ENCODE measurements at places on chromosomes 5 and 9.

GRCh38 chr9:20980832-20981455 is 50.5 kb downstream of the HACD4 start:
- no peak for DNase-seq

DNA sequence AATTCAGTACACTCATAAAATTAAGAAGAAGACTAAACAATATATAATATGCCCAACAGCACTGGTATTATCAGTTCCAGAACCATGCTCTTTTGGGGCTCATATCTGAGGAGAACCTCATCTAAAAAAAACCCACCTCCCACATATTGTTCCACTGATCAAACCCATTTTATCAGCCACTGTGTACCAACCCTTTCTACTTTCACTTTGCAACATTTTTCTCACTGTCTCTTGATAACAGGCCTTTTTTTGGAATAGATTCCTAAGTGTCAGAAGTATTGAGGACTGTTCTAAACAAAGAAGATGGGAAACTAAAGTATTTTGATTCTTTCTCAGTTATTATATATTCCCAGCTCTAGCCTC is 173.2 kb downstream of the GABRB2 start:
- no peak for DNase-seq

GRCh38 chr9:35606138-35606504 is 1.1 kb downstream of the TESK1 start:
- peak; percentile 2 for DNase-seq

- no peak for DNase-seq
Observed at GRCh38 chr5:175417384-175417783, 26.6 kb downstream of the DRD1 start.

DNA sequence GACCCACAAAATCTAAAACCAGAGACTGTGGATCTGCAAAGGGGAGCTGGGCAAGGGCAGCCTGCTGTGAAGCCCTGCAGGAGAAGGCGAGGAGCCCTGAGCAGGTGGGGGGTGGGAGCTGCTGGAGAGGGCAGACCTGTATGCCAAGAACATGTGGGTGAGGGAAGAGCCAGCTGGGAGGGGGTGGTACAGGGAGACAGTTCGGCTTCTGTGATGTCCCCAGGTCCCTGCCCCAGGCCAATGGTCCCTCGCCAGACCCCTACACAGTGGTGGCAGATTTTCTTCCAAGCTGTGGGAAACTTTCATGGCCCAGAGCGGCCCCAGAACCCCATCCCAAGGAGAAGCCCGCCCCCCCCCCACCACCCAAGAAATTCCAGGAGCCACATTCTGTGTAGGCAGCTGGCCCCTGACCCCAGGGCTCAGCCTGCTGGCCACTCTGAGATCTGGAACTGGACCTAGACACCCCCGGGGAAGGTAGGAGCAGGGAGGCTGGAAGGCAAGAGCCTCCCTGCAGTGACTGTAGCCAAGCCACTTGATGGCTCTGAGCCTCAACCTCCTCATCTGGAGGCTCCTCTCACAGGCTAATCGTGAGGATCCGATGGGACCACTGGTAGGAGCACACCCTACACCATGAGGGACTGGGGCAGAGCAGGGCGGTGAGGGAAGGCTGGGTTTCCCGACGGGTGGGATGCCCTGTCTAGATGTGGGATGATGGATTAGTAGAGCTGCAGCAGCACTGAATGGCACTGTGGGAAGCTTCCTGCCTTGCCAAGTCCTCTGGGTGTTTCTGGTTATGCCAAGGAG is 22.6 kb upstream of the CSF1R start:
- no peak for DNase-seq

- no peak for DNase-seq
Observed at GRCh38 chr5:170362102-170362501, 27.1 kb downstream of the KCNMB1 start.

- DNase-seq, result no peak
Observed at GRCh38 chr5:32123058-32123805, 50.9 kb downstream of the GOLPH3 start.

DNA sequence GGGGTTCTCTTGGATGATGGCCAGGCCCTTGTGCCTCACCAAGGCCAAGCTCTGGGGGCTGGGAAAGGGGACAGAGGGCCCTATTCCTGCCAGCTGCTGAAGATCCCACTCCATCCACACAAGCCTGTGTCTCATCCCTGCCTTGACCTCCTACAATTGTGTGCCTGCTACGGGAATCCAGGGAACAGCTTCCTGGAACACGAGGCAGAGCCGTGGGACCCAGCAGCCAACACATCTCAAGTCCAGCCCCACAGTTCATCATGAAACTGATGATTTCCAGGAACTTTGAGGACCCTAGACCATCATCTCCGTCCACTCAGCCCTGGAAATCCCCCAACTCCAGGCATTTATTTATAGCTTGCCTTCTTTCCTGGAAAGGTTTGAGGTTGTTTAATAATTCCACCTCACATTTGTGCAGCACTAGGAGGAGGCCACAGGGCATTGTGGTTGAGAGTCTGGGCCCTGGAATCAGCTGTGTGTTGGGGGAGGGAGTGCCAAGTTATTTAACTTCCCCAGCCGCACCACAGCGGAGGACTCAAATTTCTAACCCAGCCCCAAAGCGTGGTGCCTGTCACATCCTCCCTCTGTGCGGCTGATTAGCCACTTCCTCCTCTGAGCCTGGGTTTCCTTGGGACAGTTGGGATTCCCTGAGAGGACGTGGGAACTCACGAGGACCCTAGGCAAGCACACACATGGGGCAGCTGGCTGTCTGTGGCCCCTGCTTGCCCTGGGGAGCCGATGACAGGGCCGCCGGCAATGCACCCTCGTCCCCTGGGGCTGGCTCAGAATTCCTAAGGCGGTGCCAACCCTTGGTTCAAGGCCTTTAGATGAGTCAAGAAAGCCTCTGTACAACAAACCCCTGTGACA is 58.2 kb upstream of the GGTA1 start:
- DNase-seq, result peak; percentile 48

DNA sequence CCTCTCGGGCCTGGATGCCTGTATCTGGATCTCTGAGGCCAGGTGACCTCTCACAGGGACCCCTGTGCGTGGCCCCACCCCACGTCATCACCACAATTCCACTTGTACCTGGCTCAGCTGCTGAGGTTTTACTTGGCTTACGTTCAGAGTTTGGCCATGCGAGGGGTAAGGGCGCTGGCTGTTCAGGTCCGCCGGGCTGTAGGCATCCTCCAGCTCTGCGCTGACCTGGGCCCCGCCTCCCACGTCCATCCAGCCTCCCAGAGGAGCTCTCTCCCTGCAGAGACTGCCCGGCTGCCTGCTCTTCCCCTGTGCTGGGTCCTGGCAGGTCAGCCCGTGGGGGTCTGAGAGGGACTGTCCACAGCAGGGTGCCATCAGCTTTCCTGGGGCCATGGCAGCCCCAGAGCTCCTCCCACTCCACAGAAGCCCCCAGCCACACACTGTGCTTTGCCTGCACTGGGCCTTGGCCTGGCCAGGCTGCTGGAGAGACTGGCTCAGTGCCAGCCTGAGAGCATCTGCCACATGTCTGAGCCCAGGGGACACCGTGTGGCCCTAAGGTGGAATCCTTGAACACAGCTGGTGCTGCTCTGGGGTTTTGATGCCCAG is 43.6 kb downstream of the SLC6A3 start:
- no peak for DNase-seq
